Caco-2 (cell line): ENCODE measurements at places on chromosomes 4 and X.

DNA sequence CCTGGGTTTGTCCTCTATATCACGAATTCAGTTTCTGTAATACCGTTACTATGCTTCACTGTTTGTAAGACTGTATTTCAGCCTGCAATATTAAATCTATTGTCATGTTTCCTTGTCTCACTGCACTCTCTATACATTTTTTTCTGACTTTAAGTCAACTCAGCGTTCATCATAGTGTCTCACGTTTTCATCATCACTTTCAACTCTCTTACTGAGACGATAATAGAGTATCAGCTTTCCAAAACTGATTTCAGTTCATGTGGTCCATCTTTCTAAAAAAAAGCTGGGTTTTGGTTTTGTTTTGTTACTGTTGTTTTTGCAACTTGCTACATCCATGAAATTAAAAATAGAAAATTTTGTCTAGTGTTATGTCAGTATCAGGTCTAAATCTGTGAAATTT is 147.7 kb downstream of the TMEM47 start:
- H3K27me3 ChIP-seq = no peaks in the 10 kb centered on the region
- no peaks in the 10 kb centered on the region for H3K36me3 ChIP-seq
- H3K4me1 ChIP-seq = no peaks in the 10 kb centered on the region
- no peak for DNase-seq
- no peak overlapping the region for H3K27ac ChIP-seq

- H3K4me1 ChIP-seq = peaks cover 23% of the 10 kb centered on the region
- peak; percentile 13 for DNase-seq
- no peak overlapping the region for H3K4me3 ChIP-seq
- no peak overlapping the region for H3K27ac ChIP-seq
- no peaks in the 10 kb centered on the region for H3K27me3 ChIP-seq
Observed at GRCh38 chr4:110681381-110681780, 58.5 kb upstream of the PITX2 start.

- H3K4me3 ChIP-seq = no peak overlapping the region
- H3K27me3 ChIP-seq = no peaks in the 10 kb centered on the region
- no peaks in the 10 kb centered on the region for H3K4me1 ChIP-seq
Observed at GRCh38 chr4:131091896-131092295, 1995.9 kb downstream of the C4orf33 start.

GRCh38 chr4:43133566-43133965 is 241.1 kb downstream of the GRXCR1 start:
- no peaks in the 10 kb centered on the region for H3K4me1 ChIP-seq
- H3K27me3 ChIP-seq = no peaks in the 10 kb centered on the region
- no peak overlapping the region for H3K4me3 ChIP-seq
- no peak for DNase-seq
- no peaks in the 10 kb centered on the region for H3K36me3 ChIP-seq

- H3K27ac ChIP-seq = no peak overlapping the region
- no peaks in the 10 kb centered on the region for H3K4me1 ChIP-seq
- no peak overlapping the region for H3K4me3 ChIP-seq
- H3K27me3 ChIP-seq = no peaks in the 10 kb centered on the region
Observed at GRCh38 chr4:33437406-33437805, 2717.2 kb downstream of the PCDH7 start.

- peaks cover 5% of the 10 kb centered on the region; the same call in 1 of the 2 replicates for H3K4me1 ChIP-seq
- no peak overlapping the region for H3K4me3 ChIP-seq
- H3K27me3 ChIP-seq = no peaks in the 10 kb centered on the region
- no peaks in the 10 kb centered on the region for H3K36me3 ChIP-seq
- H3K27ac ChIP-seq = no peak overlapping the region
Observed at GRCh38 chr4:120927801-120928409, 5.4 kb upstream of the PRDM5 start.
